Stimulated activated CD4-positive, alpha-beta T cell treated with anti-CD3 and anti-CD28 coated beads, Interleukin-12 subunit alpha, Interleukin-12 subunit beta, amount 100 ng/mL, for 48 hours (primary cell): ENCODE measurements at places on chromosomes 12 and 14.

DNA sequence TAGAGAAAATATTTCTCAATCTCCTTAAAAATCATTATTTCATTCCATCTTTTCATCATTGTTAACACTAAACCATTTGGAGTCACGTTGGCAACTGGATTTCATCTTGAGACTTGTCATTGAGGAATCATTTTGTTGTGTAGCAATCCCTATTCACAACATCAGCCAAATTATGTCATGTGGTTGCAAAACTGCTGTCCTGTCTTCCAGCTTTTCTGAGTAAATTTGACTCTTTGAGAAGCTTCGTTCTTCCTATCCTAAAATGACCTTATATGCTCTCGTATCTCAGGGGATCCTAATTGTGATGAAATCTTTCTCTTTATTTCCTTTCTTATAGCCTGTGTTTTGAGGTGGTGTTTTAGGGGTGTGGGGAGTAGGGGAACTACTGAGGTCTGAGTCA is 30.6 kb upstream of the KICS2 start:
- DNase-seq = no peak

DNA sequence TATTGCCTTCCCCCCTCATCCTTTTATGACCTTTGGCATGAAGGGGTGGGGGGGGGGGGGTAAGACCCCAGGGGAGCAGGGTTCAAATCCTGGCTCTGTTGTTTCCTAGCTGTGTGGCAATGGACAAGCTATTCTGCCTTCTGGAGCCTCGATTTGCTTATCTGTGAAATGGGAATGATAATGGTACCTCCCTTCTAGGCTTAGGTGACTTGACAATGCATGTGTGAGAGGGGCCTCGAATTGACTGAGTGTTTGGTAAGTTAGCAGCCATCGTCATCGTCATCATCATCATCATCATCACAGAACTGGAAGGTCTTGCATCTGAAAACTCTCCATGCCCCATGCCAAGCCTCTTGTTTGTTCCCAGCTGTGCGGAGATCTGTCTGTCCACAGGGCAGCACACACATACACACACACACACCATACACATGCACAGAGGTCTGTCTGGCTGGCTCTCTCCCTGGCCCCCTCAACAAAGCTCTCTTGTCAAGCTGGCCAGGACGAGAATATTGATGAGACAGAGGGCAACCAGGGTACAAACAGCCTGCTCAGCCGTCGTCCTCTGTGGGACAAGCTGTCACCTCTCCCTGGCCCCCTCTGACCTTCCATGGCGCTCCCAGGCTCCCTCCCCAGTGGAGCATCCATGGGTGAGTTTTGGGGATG is 5.9 kb upstream of the SDS start:
- DNase-seq = no peak

GRCh38 chr12:111428081-111428727 is 22.5 kb downstream of the SH2B3 start:
- no peak for DNase-seq

DNA sequence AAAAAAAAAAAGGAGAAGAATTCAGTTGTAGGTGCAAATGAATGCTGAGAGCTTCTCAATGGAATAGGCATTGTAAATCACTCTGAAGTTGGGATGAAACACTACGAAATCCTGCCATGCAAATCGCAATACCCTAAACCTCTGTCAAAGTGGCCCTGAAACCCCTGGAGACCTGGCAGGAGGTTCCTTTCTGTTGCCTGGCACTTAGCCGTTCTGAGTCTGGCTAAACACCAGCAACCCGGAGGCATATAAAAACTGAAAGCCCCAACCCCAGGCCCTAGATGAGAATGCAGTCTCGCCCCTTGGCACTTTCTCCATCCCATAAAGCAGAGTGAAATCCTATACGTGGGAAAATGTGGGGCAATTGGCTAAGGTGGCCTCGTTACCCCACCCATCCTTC is 151.5 kb upstream of the PARP11 start:
- no peak for DNase-seq

DNA sequence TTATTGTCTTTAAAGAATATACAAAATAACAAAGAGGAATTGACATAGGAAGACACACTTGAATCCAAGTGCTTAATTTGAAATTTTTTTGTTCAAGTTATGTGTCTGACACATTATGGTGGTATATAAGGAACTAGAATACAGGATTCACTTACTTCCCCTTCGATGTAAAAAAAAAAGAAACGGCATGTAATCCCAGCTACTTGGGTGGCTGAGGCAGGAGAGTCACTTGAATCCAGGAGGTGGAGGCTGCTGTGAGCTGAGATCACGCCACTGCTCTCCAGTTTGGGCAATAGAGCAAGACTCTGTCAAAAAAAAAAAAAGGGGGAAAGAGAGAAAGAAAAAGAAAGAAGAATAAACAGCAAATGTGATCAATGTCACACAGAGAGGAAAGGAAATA is 8.9 kb downstream of the CLEC12A start:
- DNase-seq = no peak

DNA sequence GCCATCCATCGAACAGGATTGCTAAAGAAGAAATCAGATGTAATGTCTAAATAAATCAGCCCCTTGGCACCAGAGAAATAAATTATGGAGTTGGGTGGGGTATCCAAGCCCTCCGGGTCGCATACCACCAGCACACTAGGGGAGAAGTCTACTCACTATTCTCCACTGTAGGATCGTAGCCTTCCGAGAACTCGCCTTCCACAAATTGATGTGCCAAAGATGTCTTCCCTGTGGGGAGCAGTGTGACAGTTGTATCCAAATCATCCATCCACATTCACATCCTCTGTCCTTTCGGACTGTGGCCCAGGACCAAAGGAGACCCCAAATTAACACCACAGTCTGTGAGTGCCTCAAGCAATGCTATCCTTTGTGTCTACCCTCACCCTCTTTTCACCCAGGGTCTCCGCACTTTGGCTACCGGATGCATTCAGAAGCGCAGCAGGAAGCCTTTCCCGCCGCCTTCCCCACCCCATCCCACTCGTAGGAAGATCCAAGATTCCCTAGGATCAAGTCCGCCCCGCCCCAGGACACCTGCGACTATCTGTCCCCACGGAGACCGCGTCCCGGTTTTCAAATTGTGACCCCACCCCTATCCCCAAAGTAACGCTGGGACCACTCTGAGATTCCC is 786 bp downstream of the RHEBL1 start:
- no peak for DNase-seq

- no peak for DNase-seq
Measured at GRCh38 chr12:32024884-32025592, 65.8 kb downstream of the RESF1 start.

GRCh38 chr14:75886636-75887348 is 95.0 kb downstream of the TGFB3 start:
- DNase-seq = no peak

GRCh38 chr14:34770901-34771300 is 56.5 kb upstream of the CFL2 start:
- DNase-seq = no peak

DNA sequence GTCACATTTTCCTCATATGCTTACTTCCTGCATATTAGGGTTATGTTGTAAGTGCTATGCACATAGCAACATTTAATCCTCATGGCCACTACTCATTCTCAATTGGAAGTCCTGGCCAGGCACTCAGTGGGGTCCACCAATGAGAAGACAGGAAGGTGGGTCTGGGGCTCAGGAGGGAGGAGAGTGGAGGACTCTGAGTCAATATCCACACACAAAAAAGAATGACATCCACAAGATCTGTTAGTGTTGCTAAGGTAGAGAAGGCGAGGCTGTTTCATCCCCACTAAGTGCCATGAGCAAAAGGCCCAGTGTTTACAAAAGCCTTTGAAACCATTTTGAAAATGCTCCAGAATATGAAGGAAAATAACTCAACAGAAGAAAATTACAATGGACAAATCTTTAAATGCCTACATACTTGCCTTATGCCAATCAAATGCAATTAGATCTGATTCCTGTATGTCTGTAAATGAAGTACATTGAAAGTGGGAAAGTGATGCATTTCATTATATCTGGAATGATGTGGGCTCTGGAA is 53.9 kb downstream of the EID3 start:
- DNase-seq = no peak

- DNase-seq = no peak
Measured at GRCh38 chr14:76867516-76868453, 41.6 kb downstream of the LRRC74A start.

- DNase-seq = no peak
Measured at GRCh38 chr12:67712011-67712410, 63.5 kb downstream of the DYRK2 start.

DNA sequence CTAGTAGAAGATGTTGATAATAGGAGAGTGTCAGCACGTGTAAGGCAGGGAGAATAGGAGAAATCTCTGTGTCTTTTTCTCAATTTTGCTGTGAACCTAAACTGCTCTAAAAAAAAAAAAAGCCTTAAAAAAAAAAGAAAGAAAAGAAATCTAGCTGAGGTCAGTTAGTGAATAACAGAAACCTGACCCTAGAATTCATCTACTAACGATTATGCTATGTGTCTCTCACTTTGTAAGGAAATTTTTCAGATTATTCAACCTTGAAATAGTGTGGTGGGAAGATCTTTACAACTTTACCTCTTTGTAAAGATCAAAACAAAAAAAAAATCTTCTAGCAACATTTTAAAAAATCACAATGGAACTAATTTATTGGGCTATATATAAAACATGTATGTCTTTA is 995.7 kb downstream of the GALC start:
- no peak for DNase-seq

DNA sequence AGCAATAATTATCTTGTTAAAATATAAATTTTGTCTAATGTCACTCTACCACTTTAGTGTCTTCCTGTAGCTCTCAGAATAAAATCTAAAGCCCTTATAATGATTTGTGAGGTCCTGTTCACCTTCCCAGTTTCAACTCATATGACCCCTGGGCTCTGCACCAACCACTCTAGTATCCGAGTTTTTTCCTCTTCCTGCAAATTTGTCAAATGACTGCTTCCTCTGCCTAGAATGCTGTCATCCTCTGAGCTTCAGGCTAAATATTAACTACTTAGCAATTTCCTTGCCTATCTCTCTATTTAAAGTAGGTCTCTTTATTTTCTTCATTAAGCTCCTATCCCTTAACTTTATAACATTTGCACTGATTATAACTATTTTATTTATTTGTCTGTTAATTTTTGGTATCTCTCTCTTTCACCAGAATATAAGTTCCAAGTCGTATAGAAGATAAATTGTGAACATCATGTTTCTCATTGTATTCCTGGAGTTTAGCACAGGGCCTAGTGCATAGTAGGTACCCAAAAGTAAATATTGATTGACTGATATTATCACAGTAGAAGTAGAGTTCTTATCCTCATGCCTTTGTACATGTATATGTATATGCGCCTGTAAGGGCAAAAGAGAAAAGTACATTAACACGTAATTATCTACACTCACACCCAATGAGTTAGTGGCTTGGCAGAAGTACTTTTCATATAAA is 196.0 kb downstream of the BCAT1 start:
- DNase-seq = no peak

DNA sequence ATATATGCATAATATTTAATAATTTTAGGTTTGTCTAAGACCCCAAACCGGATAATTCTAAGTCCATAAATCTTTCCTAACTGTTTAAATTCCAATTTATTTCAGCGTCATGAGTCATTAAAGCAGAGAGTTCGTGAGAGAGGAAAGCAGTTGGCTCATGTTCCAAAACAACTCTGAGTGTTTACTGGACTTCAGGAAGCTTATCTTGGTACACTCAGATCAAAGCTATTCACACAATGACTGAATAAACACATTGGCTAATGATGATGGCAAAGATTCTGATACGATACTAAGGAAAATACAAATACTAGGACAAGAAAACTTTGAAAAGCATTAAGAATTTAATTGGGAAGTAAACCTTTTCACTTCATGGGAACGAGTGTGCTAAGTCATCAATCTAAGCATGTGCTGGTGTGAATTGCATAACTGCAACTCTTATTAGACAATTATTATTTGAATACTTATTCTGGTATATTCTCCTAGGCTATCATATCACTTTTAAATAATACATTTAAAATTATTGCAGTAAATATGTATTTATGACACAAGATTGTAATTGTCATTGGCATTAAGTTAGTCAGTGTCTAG is 34.8 kb upstream of the CLEC14A start:
- no peak for DNase-seq
